ENCODE measurements at places on chromosomes 7 and 10.

DNA sequence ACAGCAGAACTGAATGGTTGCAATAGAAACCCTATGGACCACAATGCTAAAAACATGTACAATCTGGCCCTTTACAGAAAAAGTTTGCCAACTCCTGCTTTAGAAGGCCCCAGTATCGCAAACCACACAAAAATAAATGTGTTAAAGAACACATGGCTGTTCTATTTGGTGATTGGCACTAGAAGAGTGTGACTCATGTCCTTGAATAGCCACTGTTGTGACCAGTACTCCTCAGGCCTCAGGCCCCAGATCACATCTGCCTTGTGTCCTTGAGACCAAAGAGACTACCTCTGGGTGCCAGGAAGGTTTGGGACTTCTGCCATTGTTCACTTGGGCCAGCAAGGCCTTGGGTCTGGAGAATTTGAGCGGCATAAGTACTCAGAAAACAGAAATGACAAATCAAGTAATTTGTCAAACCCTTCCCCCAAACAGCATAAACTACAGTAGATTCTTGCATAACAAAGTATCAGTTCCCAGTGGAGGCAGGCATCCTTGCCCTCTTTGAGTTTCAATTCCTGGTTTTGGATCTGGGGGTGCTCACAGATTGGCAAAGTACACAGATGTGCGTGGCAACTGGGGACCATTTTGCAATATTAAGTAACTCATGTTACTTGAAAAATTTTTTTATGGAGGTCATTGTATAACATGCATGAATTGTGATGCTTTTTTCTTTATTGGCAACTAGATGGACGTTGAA, 50.2 kb downstream of the MTURN start:
- no peak for DNase-seq

DNA sequence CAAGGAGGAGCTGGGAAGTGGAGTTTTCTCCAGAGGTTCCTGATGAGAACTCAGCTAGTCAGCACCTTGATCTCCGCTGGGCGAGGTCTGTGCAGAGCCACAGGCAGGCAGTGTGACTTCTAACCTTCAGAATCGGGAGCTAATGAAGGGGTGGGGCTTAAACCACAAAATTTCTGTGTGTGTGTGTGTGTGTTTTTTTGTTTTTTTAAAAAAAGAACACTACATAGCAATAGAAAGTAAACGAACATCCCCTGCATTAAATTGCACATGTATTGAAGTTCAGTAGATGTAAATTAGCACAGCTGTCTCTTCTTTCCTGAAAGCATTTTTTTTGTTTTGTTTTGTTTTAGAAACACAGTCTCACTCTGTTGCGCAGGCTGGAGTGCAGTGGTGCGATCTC, 46.2 kb downstream of the RBM17 start:
- no peak for DNase-seq

GRCh38 chr7:151637781-151638261, 118.1 kb upstream of the RHEB start:
- peak; percentile 51 for DNase-seq

DNA sequence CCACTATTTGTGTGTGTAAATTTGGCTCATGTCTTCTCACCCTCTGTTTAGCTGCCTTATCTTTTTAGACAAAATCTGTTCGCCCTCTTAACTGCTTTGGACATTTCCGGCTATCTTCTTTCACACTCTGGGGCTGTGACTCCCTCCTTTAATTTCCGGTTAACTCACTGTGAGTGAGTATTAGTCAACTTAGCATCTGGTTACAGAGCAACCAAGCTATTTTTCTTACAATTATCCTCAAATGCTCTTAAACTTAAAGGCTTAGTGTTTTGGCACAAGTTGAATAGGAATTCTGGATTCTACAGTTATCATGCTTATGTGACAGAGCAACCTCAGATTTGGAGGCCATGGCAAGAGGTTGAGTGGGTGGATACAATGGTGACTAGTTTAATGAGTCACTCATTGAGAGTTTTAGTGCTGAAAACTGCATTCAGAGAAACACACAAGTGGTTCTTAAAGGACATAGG, 177.6 kb upstream of the SEMA3A start:
- peak; percentile 92 for DNase-seq

DNA sequence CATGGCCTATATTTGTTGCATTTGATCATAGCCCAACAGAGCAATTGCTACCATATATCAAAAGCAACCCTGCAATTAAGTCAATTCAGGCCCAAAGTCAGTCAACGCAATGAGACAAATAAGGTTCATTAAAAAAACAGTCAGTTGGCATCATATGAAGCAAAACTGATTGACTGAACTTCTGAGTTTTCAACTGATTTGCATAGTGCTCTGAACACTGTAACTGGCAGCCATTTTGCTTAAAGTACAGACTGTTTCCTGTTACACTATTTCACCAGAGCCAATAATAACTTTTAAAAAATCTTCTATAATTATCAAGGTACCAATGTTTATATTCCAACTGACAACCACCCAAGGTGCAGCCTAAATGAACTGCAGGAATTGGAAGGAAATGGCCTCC, 68.4 kb upstream of the RAPGEF5 start:
- DNase-seq, result no peak

DNA sequence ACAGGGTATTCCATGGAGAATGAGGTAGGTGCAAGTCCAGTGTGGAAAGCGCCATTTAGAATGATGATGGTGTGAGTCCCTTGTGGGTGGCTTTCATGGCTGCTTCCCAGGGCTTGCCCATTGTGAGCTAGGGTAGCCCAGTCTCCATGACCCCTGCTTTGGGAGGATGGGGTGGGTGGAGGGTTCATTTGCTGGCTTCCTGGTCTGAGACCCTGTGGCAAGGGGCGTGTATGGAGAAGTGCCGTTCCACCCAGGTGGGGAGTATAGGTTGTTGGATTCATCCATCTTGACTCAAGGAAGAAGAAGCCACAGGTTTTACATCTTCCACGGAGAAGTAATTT, 27.7 kb downstream of the CCM2 start:
- DNase-seq, result no peak

DNA sequence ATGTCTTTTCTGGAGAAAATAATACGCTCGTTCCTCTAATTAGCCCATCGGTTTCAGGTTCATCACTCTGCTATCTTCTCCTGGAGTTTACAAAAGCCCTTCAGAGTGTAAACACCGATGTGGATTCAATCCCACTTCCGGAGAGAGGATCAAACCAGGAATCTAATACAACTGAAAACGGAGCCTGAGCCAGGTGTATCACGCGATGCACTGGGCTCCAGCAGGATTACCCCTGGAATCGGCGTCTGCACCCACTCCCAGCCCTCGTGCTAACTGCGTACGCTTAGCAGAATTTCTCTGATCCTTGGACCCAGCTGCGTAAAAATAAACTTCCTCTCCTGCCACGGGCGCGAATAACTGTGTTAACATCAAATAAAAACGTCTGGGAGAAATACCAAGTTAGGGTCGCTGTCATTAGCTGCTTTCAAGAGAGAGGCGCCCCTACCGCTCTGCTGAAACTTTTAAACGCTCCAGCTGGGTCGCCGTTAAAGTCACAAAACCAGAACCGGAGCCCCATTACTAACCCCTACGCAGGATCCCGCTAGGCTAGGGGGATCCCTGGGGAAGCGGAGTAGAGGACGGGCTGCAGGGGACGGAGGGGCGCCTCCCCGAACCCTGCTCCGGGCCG, 502 bp downstream of the ZNF3 start:
- DNase-seq, result peak; percentile 34

DNA sequence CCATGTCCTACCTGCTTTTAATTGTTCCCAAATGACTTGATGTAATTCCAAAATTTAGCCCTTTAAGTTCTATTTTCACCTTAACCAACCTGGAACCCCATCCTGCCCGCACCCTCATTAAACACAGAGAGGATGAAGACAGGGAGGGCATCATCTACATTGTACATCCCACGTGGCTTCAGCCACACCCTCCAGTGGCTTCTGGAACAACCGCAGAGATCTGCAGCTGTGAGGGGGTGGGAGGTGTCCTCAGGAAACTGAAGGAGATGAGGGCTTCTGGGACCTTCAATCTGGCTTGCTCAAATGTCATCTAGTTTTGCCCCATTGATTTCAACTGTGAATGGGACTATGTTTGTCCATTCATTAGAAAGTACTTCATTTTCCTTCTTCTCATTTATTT, 39.0 kb downstream of the AKR1B1 start:
- DNase-seq, result no peak

GRCh38 chr7:95508780-95509179, 23.0 kb downstream of the ASB4 start:
- no peak for DNase-seq

DNA sequence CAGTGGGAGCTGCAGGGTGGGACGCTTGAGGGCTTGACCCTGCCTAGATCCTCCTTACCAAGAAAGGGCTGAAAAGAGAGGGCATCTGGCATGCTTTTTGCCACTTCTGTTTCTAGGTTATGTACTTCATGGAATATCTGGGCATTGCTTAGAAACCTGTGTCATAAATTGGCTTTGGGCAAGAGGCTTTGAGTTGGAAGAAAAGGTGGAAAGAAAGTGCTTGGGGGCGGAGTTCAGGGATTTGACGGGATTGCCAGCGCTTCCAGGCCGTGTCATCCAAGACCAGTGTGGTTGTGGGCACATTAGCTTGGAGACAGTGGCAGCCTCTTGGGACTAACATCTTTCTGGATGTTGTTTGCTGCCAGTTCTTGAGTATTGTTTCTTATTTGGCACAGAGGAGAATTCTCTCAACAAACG, 825 bp downstream of the ZNF862 start:
- no peak for DNase-seq

DNA sequence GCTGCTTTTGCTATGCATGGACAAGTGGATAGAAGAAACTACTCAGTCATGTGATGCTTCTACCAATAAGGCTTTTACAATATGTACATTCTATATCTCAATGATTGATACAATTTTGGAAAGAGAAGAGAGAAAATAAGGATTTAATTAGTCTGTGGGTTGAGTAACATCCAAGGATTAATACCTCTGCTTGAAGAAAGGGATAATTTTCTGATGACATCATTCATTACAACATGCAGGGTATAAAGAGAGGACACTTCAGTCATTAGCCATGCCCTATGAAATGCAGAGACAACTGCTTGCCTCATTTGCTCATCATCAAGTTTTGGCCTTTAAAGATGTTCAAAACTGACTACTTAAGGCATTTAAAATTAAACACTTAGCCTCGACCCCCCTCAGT, 237.3 kb downstream of the AHR start:
- peak; percentile 54 for DNase-seq

GRCh38 chr10:101136007-101136707, 5.1 kb downstream of the TLX1 start:
- no peak for DNase-seq

- DNase-seq, result no peak
These were observed at the start of gene CDK5 for GRCh38 chr7:151057506-151057988. Gene CDK5, minus strand, starts transcription at chr7:151057897. Its CDS starts 49 bp downstream, at chr7:151057848.

DNA sequence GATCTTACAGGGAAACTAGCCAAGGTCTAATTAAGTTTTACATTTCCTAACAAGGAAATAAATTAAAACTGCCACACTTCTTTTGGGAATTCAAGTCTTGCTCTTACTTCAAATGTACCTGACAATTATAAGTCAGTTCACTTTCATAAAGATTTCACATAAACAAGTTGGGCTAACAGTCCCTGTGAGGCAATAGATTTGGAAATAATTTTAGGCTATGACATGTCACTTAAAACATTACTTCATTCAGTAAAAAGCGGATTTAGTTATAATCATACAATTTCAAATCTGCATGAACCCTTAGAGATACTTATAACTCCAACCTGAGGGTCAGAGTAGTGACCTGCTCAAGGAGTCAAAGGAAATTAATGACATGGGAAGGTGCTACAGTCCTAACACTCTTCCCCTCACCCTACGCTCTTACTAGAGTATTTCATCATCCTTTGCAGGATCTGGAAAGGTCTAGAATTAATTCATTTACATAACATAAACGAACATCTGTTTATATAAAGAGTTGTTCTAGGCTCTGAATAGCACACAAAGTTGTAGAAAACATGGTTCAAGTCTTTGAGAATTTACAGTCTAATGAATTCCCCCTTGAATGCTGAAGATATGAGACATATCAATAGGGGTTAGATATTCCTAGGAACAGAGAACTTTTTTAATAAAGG, 32.3 kb upstream of the DNAJB12 start:
- DNase-seq, result no peak

GRCh38 chr7:101370836-101371235, 8.2 kb downstream of the COL26A1 start:
- DNase-seq, result no peak

- peak; percentile 57 for DNase-seq
These were observed 84.2 kb upstream of the MKI67 start for GRCh38 chr10:128210215-128211063.

DNA sequence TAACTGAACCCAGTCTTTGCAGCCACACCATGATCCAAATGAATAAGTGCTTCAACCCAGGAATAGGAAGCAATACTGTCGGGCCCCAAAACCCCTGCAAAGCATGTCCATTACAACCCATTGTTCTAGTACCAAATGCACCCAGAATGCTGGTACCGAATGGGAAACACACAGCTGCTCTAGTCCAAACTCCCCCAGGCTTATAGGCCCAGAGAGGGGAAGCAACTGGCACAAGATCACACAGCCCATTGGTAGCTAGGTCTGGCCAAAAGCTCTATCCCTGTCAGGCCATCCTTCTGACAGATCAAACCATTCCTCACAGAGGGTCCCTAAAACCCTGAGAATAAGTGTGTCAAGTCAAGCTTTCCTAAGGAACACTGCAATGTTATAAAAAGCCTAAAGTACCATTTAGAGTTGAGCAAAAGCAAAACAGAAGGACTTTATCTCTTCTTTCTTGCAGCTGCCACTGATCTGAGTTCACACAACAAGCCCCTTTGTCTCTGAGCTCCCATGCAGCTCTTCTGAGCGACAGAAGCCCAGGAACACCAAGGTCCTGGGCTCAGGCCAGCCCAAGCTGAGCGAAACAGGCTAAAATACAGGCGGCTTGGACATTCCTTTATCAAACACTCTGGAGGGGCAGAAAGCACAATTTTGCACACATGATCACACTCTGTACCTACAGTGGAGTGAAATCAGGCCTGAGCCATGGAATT, 116.7 kb downstream of the SGMS1 start:
- DNase-seq, result no peak

- DNase-seq, result no peak
These were observed 263.5 kb downstream of the ADARB2 start for GRCh38 chr10:1473874-1474273.

DNA sequence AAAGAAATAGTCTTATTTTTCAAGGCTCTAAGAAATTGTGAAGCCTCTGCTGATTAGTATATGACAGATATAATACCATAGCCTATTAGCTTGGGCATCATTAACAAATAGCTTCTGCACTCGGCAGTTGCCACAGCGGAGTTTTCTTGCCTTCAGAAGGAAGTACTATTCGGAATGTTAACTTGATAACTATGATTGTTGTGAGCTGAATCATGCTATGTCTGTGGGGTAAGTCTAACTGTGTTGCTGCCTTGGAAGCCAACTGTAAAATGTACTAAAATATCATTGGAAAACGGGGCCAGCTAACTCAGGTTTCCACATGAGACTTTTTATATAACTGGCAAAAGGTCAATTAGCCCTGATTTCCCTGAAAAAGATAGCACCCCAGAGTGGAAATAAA, 93.2 kb downstream of the TWIST1 start:
- peak; percentile 89 for DNase-seq

All from cardiac muscle cell (in vitro differentiated cells and primary cell).